ENCODE measurements at places on chromosomes 7 and 10.
A peak's percentile ranks its signal among the peaks of the same experiment; 100 is the strongest.

DNA sequence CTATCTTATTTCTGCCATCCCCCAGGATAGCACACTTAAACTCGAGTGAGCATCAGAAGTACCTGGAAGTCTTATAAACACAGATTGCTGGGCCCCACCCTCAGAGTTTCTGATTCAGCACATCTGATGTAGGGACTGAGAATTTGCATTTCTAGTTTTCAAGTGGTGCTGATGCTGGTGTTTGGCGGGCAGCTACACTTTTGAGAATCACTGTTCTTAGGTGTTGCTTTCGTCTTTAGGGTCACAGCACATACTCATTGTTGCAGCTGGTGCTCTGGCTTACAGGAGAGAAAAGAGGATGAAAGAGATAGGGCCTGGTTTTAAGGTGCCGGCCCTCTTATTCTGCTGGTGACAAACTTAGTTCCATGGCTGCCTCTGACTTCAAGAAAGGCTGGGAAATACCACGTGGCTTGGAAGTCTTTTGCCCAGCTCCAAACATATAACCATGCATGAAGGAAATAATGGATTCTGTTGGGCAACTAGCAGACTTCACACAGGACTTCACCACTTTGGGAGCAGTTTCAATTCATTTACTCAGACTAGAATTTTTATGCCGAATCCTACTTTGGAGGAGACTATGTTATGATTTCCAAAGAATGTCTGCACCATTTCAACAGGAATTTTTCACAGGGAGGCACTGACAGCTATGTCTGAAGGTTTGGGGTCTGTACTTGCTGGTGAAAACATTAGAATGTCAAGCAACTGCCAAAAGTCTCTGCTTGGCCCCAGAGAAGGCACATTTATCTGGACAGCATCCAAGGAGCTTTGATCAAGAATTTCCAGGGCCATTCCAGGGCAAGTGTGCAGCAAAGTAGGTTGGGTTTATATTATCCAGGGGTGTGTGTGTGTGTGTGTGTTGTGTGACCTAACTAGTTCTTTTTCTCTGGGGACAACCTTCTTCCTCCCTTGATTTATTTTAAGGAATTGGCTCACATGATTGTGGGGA is 6.9 kb upstream of the MINDY4 start:
- no peak for DNase-seq

DNA sequence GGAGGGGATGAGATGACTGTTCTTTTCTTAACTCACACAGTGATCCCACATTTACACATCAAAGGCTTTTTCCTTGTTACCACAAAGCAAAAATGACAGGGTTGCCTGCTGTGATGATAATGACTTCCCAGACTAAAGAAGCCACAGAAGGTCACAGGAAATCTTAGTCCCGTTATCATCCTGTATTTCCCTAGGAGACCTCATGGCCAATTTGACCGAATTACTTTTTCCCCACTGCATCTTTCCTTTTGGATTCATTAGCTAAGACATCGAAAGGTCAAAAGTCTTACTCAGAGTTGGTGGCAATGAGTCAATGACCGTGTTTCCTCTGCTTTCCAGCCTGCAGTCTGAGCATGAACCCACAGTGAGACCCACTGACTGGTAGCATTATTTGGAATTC is 130.1 kb upstream of the INHBA start:
- DNase-seq = no peak

- no peak for DNase-seq
These were observed 17.0 kb downstream of the KLHDC10 start for GRCh38 chr7:130087364-130087763.

GRCh38 chr7:1912593-1913465 is 242.8 kb downstream of the ELFN1 start:
- DNase-seq = no peak

GRCh38 chr7:140485500-140486265 is 6.4 kb upstream of the MKRN1 start:
- no peak for DNase-seq

- DNase-seq = no peak
These were observed 1.8 kb downstream of the CYP3A43 start for GRCh38 chr7:99829524-99830160.

GRCh38 chr10:131648386-131649020 is 252.3 kb upstream of the PPP2R2D start:
- DNase-seq = no peak

GRCh38 chr10:64112701-64113355 is 591.6 kb downstream of the REEP3 start:
- no peak for DNase-seq

- peak; percentile 50 for DNase-seq
These were observed 134.3 kb downstream of the CUX1 start for GRCh38 chr7:101951757-101952156.

- peak; percentile 48 for DNase-seq
These were observed 32.7 kb downstream of the CALML5 start for GRCh38 chr10:5466451-5467206.

- DNase-seq = no peak
These were observed 2.4 kb downstream of the CH25H start for GRCh38 chr10:89204621-89205185.

DNA sequence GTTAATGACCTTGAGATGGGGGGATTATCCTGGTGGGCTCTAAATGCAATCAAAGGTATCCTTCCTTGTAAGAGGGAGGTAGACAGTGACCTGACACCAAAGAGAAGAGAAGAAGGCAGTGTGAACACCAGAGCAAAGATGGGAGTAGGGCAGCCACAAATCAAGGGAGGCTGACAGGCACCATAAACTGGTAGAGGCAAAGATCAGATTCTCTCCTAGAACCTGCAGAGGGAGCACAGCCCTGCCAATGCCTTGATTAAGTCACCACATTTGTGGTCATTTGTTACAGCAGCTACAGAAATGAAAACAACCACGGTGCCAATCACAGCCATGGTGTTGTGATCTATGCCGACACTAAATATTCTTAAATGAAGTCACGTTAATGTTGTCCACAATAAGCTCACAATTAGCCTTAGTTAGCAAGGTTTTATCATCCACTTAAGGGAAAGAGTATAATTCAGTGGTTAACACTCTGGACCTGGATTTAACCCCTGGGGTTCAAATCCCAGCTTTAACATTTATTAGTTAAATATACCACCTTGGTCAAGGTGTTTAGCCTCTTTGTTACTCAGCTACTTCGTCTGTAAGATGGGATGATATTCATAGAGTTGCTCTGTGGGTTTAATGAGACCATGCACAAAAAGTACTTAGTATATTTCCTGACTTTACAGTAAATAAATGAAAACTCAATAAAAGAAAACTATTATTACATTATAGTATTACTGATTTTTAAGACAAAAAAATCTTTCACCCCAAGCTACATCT is 70.8 kb downstream of the SGMS1 start:
- DNase-seq = no peak

DNA sequence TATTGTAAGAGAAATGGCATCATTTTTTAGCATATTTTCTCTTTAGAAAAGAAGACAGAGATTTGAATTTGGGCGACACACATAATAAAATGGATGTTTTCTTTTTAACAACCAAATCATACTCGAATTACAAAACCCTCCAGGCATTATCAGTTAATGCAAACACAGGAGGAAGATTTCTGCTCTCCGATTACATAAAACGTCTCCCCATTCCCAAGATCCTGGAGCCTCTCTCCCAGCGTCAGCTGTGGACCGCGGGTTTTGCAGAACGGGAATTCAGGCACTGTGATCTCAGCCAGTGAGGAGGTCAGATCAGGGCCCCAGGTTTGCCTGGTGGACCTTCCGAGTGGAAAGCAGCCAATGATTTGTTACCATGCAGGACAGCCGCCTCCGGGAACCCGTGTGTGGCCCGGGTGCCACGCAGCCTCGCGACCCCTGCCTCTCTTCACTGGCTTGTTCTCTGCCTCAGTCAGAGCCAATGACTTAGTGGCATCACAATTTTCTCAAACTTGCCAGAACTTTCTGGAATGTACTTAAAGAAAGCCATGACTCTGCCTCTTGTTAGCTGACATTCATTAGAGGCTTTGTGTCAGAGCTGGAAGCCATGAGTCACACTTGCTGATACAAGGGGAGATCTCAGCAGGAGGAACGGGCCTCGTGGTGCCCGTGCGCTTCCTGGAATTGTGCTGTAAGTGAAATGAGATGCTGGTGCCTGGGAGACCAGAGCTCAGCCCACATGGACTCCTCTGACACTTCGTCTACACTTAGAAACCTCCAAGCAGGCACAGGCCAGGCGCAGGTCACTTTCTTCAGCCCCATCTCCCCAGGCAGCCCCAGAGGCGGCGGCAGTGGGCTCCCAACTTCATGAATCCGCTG is 246.1 kb downstream of the KLF6 start:
- no peak for DNase-seq

GRCh38 chr7:33220231-33220630 is 90.9 kb downstream of the BBS9 start:
- DNase-seq = no peak

- DNase-seq = no peak
These were observed 412.5 kb upstream of the SEMA3C start for GRCh38 chr7:81331061-81332018.

DNA sequence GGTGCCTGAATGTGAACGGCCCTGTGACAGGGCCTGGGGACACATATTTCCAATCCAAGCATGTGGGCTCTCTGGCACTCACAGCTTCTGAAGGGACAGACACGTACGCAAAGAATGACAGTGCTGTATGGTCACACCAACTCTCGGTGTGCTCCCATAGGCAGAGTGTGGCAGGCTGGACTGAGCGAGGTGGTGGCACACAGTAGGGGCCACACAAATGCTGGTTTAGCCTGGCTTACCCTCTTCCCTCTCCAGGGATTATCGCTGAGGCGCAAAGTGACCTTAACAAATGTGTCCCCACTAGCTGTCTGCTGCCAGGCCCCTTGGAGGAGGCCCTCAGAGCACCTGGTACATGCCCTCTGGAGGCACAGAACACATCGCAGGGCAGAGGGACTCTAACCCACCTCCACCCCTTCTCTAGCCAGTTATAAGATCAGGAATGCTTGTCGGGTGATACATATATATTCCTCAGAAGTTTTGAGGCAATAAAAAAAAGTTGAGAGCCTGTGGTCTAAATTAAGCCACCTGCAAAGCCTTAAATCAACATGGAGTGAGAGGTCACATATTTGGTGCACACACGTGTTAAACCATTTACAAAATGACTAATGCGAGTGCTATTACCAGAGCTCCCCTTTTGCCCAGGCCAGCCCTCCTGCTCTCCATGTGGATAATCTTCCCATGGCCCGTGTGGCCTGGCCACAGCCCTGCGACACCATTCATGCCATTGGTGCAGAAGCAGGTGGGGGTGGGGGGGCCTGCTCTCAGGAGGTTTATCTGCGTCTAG is 262.8 kb upstream of the GRB10 start:
- no peak for DNase-seq

- DNase-seq = no peak
These were observed 158.5 kb downstream of the CACNA2D1 start for GRCh38 chr7:82284936-82285519.

DNA sequence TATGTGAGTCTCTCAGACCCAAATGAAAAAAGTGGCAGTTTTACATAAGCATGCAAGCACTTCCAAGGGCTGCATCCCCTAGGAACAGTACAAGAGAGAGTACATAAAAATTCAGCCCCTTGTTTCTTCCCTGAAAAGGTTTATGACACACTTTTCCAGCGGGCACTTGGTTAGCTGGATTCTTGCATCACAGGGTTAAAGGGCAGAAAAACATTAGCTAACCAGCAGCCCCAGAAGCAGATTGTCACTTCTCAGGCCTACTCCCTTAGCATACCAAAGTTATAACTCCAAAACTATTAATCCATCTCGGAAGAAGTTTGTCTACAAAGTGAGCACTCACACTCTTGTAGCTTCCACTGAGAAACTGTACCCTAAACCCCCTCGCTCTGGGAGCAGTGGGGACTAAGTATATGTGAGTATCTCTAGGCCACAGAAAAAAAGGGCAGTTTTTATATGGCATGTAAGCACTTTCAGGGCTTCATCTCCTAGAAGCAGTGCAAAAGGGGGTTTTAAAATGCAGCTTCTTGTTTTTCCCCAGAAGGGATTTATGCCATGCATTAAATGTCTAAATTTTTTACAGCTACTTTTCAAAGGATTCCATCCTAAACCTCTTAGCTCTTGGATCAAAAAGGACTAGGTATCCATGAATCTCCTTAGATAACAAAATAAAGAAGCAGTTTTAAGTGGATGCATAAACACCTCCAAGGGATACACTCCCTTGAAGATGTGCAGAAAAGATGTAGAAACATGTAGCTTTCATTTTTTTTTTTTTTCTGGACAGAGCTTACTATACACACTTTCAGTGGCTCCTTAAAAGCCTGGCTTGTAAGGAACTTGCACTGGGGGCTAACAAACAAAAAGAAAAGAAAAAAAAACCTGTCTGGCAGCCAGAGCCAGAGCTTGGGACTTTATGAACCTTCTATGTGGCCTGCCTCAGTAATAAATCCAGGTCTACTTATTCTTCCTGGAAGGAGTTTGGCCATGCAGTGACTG is 956.7 kb downstream of the CCSER2 start:
- DNase-seq = no peak

GRCh38 chr7:30115709-30116297 is 19.0 kb upstream of the MTURN start:
- no peak for DNase-seq

- DNase-seq = no peak
These were observed 75.3 kb downstream of the GLI3 start for GRCh38 chr7:42161719-42162118.

GRCh38 chr10:8811201-8811600 is 756.7 kb downstream of the GATA3 start:
- DNase-seq = no peak

DNA sequence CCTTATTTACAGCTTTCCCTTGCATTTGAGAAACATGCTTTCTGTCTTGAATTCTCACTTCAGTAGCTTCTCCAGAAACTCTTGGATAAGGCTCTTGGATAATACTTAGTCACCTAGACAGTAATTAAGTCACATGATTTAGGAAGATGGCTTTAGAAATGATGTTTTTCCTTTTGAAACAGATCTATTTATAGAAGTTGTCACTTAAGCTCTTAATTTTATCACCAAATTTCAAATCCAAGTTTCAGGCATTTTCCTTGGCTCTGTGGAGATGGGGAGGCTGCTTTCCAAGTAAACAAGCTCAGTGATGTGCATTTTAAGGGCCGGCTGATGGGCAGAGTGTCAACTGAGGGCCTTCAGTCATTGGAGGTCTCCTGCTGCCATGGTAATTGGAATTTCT is 130.3 kb downstream of the SRI start:
- no peak for DNase-seq

DNA sequence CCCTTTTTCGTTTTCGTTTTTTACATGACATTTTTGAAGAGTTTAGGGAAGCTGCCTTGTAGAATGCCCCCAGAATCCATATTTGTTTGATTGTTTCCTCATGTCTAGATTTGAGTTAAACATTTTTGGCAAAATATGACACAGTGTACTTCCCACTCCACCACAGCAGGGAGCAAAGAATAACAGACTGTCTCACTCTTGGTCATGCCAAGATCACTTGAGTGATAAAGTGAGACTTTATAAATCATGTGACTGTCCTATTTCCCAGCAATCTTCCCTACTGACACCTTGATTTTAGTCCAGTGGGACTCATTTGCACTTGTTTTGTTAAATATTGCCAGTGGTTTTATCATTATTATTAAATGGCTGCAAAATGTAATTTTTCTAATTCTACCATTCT is 44.4 kb upstream of the USP6NL start:
- DNase-seq = no peak

- DNase-seq = no peak
These were observed 8.1 kb downstream of the SCART1 start for GRCh38 chr10:133461841-133462240.

- DNase-seq = no peak
These were observed 65.8 kb downstream of the STK17A start for GRCh38 chr7:43648473-43649406.
